Suppressor macrophage treated with lipopolysaccharide for 1 hour (primary cell): ENCODE measurements at places on chromosomes 2 and 18.

DNA sequence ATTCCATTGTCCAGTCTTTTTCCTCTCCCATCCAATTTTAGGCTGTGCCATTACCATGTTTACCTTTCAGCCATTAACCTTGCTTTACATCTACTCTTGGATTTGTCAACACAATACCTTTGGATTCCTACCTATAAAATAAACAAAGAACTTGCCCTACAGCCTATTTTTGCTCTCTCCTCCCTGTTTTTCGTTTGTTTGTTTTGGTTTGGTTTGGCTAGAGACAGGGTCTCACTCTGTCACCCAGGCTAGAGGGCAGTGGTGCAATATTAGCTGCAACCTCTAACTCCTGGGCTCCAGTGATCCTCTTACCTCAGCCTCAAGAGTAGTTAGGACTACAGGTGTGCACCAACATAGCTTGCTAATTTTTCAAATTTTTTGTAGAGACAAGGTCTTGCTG lies 76.1 kb downstream of the SP100 start:
- no peak for DNase-seq

DNA sequence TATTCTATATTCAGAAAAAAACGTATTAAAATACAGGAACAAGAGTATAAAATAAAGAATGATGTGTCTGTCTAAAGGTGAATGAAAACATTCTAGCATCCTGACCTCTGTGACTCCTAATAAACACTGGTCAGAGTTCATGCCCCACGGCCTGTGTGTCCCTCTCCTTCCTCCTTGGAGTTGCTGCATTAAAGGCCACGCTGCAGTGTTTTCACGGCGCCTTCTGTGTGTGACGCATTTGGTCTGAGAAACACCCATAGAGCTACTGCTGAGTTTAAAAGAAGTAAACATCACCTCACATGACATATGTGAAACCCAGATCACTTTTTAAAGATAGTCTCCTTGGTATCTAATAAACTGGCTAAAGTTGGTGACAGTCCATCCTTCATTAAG lies 90.5 kb downstream of the ITGB1BP1 start:
- DNase-seq, result no peak

- no peak for DNase-seq
Measured at GRCh38 chr2:105937498-105938097, 192.9 kb downstream of the NCK2 start.

DNA sequence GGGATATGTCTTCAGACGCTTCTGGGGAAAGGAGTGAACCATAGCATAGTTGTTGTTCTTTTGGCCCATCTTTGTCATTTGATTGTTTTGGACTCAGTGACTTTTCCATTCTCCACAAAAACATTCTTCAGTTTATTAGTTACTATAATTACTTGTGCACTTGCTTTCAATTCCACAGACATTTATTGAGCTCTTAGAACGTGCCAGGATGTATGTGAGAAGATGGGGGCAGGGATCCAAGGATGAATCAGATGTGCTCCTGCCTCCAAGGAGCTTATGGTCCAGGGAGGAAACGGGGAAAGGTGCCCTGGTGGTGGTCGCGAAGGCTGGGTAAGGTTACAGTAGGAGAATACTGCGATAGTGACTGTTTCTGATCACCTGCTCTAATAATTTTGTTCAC lies 6.9 kb upstream of the SLC4A3 start:
- no peak for DNase-seq

- DNase-seq, result no peak
Measured at GRCh38 chr2:165407466-165407865, 62.0 kb upstream of the CSRNP3 start.

GRCh38 chr2:74333896-74334586 lies 9.2 kb downstream of the SLC4A5 start:
- DNase-seq, result no peak

GRCh38 chr2:169849710-169850109 lies 22.5 kb downstream of the UBR3 start:
- no peak for DNase-seq

GRCh38 chr2:229257985-229258384 lies 13.1 kb downstream of the PID1 start:
- no peak for DNase-seq
